ENCODE measurements at places on chromosomes 1 and 21.

DNA sequence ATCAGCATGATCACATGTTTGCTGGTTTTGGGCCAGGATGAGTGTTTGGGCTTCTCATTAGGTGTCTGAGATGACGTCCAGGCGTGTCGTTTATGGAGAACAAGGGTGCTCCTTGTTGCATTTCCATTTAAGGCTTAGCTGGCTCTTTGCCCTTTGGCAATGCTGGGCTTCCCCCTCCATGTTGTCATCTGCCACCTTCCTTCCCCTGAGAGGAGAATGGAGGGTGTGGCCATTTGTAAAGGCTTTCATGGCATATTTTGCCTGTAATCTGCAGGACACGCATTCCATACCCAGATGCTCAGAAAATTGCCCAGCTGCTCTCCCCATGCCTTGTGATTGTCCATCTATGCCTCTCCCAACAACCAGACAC, 27.7 kb downstream of the PKP1 start:
- H3K4me3 ChIP-seq, result no peak overlapping the region
- DNase-seq, result no peak
- H3K27ac ChIP-seq, result no peak overlapping the region
- H3K27me3 ChIP-seq, result peaks cover 25% of the 10 kb centered on the region
- no peaks in the 10 kb centered on the region for H3K36me3 ChIP-seq
- H3K4me1 ChIP-seq, result no peaks in the 10 kb centered on the region

DNA sequence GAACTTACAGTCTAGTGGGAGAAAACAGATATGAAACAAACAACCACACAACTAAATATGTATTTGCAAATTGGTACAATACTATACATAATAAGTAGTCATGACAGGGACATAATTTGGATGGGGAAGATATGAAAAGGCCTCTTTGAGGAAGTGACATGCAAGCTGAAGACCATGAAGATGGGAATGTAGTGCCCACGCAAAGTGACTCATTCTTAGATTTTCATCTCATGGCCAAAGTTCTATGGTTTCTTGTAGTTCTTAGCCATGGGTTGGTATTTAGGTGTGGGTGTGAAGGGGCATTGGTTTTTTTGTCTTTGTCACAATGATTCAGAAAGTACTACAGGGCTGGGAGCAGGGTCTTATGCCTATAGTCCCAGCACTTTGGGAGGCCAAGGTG, 105.4 kb upstream of the FAM78B start:
- no peak overlapping the region for H3K27ac ChIP-seq
- no peaks in the 10 kb centered on the region for H3K27me3 ChIP-seq
- no peak overlapping the region for H3K4me3 ChIP-seq
- H3K4me1 ChIP-seq, result no peaks in the 10 kb centered on the region

DNA sequence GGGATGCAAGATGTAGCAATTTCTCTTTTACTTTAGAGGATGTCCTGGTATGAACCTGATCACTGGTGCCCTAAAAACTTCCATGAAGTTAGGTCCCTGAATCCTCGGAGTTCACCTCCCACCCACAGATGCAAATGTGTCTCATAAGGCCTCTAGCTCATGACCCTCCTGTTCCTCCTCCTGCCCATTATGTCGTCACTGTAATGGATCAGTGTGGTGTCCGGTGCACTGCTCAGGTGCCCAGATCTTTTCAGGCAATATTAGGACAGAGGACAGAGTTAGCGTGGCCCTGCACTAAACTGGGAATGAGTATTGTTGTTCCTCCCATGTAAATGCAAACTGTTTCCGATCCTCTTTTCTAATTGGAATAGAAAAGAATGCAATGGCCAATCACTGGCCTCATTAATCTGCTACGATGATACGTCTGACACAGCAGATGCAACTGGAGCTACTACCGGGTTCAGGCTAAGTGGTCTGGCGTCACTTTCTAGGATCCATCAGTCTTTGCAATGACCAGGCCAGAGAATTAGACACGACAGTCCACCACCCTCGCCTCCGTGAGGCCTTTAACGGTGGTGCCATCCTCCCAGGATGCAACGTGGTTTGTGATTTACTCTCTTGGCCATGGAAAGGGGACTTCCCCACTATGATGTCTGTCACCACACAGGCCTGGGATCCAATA, 3.4 kb upstream of the COL6A2 start:
- DNase-seq, result no peak
- no peaks in the 10 kb centered on the region for H3K4me1 ChIP-seq
- no peak overlapping the region for H3K27ac ChIP-seq
- H3K36me3 ChIP-seq, result no peaks in the 10 kb centered on the region
- H3K4me3 ChIP-seq, result no peak overlapping the region

- 0 out of 2 replicates have a peak overlapping the region, but pooled peaks have one; percentile 15 for H3K27ac ChIP-seq
- no peaks in the 10 kb centered on the region for H3K4me1 ChIP-seq
- peaks cover 13% of the 10 kb centered on the region for H3K36me3 ChIP-seq
- DNase-seq, result no peak
- no peaks in the 10 kb centered on the region for H3K27me3 ChIP-seq
Measured at GRCh38 chr1:7988576-7988975, 27.1 kb downstream of the PARK7 start.

Measured in Panc1 (cell line).